ENCODE measurements at places on chromosomes 4 and X.

- no peak for DNase-seq
Measured at GRCh38 chr4:80207664-80208063, 10.4 kb downstream of the PRDM8 start.

- no peak for DNase-seq
Measured at GRCh38 chr4:35461931-35462659, 782.2 kb downstream of the ARAP2 start.

- no peak for DNase-seq
Measured at GRCh38 chrX:136954930-136955329, 74.4 kb upstream of the RBMX start.

GRCh38 chrX:103734125-103734760, 23.5 kb downstream of the TMEM31 start:
- DNase-seq, result no peak

- no peak for DNase-seq
Measured at GRCh38 chr4:177480795-177481194, 38.6 kb upstream of the AGA start.

DNA sequence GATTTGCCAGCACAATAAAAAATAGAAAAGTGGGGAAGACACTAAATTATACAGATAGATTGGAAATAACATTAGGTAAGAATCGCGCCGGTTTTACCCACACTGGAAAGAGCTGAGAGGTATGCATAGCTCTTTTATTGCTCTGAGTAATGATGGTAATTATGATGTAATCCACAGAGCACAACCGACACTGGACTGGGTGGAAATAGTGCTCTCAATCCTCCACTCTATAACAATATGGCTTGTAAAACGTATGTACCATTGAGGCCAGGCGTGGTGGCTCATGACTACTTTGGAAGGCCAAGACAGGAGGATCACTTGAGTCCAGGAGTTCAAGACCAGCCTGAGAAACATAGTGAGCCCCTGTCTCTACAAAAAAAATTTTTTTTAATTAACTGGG, 104.3 kb upstream of the RAPGEF2 start:
- DNase-seq, result no peak

DNA sequence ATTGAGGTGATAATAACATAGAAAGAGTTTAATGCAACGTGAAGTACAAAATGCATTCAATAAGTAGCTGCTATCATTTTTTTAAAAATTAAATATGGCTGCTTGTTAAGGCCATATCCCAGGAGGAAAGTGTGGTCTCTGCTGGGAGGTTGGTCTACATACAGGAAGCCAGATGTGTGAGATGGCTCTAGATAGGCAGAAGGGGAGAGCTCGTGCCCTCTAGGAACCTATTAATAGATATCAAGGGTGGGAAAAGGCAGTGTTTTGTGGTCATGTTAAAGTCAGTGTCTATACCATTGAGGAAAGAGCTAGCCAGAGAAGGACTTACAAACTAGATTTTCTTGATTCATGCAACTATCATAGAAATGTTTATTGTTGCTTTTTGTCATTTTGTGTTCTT, 140.5 kb downstream of the KLHL8 start:
- no peak for DNase-seq

DNA sequence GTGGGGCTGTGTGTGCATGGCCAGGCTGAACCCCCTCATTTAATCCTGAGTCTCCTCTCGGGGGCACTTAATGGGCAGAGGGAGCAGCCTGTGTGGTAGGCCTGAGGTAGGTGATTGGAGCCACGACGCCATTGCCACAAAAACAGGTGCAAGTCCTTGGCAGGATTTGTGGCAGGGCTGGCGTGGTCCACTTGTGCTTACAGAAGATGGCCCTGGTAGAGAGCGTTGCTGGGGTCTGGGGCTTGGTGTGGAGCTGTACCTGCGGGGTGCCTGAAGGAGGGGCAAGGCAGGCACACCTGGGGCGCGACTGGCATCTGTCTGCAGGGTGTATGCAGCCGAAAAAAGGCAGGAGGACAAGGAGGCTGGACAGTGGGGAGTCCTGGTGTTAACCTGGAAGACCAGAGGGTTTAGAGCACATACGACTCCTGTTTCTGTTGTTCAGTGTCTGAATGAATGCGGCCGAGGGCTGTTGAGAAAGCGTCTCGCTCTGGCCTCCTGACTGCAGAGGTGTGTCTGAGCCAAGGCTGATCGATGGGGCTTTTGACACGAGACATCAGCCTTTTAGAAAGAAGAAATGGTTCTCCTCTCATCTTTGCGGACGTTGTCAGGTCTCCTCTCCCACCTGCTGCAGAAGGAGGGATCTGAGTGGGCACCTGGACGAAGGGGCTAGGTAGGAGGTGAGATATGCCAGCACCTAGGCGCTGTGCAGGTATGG, 52.0 kb downstream of the TBC1D14 start:
- DNase-seq, result no peak

DNA sequence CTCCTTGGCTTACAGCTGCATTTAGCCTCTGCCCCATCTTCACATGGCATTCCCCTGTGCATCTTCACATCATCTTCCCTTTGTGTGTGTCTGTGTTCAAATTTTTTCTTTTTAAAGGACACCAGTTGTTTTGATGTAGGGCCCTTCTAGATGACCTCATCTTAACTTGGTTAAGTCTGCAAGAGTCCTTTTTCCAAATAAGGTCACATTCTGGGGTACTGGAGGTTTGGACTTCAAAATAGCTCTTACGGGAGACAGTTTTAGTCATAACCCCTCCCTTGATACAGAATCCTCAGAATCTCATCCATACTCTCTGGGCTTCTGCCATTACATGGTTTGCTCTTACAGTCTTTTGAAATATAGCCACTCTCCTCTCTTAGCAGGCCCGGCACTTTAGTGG, 231.5 kb upstream of the ATP6AP2 start:
- no peak for DNase-seq

DNA sequence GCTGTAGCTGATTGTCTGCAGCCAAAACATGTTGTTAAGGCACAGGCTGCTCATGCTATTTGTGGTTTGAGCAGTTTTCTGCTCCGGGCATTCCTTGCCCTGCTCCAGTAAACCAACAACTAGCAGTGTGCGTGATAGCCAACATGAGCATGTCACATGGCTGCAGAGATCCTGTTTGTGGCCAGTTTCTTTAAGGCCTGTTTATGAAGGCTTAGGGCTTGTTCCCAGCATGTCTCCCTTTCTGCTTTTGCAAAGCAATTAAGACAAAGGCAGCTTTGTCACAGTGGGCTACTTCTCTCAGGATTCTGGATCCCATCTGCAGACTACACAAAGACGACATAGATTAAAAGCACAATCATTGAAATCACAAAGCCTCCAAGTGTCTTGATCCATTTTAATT, 160.5 kb downstream of the ZNF518B start:
- DNase-seq, result no peak

DNA sequence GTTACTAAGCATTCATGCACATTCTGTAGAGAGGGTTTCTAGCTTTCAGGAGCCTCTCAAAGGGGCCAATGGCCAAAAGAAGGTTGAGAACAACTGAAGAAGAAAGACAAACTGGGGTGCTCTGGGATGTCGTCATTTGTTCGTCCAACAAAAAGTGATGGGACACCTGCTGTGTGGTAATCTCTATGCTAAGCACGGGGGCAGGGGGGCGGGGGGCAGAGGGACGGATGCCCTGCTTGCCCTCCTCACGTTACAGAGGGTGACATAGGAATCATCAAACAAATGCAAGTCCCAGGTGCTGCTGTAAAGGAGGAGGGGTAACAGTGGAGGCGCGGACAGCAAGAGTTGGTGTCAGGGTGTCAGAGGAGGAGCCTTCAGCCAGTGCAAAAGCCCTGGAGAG, 12.8 kb upstream of the CRMP1 start:
- no peak for DNase-seq

- no peak for DNase-seq
Measured at GRCh38 chrX:11580789-11581188, 84.9 kb downstream of the ARHGAP6 start.

- DNase-seq, result no peak
Measured at GRCh38 chr4:126192506-126192905, 877.8 kb downstream of the FAT4 start.

- no peak for DNase-seq
Measured at GRCh38 chr4:56267558-56267957, 119.7 kb downstream of the AASDH start.

GRCh38 chr4:46441136-46441859, 51.4 kb upstream of the GABRA2 start:
- DNase-seq, result no peak

DNA sequence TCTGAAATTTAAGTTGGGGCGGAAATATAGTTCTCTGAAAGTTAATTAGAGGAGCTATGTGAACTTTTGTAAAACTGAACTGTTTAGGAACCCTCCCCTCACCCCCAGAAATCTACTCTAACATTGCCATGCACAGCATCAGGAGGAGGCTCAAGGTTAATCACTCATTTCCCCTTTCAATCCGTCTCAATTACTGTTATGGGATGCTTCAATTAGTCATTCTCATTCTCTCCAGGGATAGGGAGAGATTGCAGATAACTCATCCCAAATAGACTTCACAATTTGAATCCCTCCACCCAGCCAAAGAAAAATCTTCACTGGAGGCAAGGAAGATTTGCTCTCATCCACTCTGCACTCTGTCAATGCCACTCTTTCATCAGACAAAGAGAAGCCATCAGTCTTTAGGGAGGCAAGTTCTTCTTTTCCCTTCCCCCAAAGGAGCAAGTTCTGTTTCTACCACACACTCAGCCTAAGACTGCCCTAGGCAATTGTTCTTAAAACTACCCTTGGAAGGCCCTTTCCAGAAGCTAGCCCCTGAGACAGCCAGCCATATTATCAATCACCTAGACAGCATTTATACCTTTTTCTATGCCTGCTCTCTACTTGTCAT, 140.4 kb downstream of the SLC10A7 start:
- DNase-seq, result no peak

DNA sequence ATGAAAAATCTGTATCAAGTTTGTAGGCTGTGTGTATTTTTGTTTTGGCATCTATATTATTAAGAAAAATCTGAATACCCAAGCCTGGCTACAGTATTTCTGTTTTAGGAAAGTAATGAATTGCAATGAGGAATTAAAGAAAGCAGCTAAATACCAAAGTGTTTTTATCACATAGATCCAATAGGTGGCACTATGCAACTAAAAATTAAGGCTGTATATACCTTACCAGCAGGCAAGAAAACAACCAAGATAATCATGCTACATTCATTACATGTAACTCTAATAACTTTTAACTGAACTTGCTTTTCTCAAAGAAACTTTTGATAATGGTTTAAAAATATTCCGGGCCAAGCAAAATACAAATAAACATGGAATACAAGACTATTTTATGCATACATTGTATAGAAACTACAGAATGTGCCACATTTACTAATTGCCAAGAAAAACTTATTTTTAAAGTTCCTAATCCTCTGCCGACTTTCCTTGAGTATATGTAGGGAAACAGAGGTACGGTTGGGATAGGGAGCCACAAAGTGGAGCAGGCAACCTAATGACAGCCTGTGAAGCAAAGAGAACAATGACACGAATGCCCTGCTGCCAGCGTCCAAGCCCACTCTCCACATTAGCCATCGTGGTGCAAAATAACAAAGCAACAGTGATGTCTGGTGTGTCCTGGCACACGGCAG, 63.7 kb downstream of the SEC24D start:
- no peak for DNase-seq

- DNase-seq, result peak; percentile 7
Measured at GRCh38 chr4:124111922-124112321, 600.6 kb downstream of the ANKRD50 start.

DNA sequence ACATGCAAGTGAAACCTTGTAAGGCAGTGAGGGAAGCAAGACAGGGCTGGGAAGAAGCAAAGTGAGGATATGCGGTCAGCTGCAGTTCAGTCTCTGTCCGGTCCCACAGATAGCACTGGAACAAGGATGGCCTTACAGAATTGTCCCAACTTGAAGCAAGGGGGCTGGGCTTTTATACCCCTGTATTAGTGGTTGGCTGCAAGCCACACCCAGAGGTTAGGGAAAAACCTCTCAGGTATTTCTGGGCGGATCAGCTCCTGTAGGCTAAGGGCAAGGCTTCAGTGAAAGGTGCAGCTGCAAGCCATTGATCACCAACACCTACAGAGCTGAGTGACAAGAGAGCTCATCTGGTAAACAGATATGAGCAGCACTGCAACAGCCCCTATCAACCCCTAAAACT, 89.0 kb downstream of the KDR start:
- DNase-seq, result no peak

GRCh38 chr4:22686141-22686540, 6.6 kb upstream of the GBA3 start:
- no peak for DNase-seq

DNA sequence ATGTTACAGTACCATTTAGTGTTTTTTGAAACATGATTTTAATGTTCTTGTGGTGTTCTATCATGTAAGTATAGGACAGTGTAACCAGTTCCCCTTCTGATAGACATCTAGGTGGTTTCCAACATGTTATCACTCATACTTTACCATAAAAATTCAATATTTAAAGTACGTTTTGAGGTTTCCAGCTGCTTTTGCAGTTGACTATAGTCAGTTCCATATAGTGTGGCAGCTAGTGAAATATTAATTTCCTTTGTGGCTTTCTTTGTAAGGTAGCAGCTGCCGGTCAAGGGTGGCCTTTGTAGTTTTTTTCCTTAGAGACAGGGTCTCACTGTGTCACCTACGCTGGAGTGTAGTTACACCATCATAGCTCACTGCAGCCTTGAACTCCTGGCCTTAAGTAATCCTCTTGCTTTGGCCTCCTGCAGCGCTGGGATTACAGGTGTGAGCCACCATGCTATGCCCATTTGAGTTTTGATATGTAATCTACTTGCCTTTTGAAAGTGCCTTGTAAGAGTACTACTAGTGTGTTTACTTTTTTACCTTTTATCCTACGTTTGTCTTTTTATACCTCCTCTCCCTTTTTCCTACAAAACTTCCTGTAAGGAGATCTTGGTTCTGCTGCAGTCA, 63.0 kb downstream of the ARHGAP10 start:
- DNase-seq, result no peak

DNA sequence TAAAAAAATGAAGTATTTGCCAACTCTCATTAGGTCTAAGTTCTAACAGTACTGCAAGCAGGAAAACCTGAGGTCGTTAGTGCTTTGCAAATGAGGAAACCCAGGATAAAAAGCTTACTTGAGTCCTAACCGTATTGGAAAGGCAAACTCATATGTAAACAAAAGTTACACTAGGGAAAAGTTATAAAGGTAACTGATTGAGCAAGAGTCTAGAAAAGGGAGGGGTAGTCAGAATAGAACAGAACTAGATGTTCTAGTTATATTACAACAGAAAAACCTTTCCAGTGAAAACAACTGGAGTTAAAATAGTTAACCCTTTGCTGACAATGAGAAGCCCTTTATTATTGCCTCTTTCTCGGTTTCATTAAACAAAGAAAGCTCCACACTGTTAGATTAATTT, 66.4 kb upstream of the MAOA start:
- no peak for DNase-seq

GRCh38 chr4:125796138-125796537, 481.4 kb downstream of the FAT4 start:
- no peak for DNase-seq

GRCh38 chrX:7159149-7159861, 11.4 kb upstream of the PUDP start:
- no peak for DNase-seq

DNA sequence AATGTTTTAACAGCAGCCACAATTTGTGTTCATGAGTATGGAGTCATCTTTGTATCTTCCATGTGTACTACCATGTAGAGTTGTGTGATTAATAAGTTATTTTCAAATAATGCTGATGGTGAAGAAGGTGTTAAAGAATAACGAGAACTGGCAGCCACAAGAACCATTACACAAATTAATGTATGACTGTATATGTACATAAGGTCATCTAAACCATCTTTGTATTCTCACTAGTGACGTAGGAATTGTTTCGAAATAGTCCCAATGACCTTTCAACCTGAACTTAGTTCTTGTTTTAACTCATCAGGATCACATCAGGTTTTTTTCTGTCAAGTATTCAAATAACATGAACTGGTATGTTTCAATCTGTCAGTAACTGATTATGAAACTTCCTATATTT, 48.3 kb upstream of the NOCT start:
- no peak for DNase-seq

- DNase-seq, result no peak
Measured at GRCh38 chrX:13287816-13288215, 32.0 kb downstream of the ATXN3L start.
